ENCODE measurements at places on chromosomes 1 and 21.

- DNase-seq = no peak
Measured at GRCh38 chr1:93471911-93472310, 24.0 kb downstream of the FNBP1L start.

- DNase-seq = no peak
Measured at GRCh38 chr21:37199057-37199924, 67.8 kb downstream of the VPS26C start.

GRCh38 chr21:42793774-42794173 lies 85.6 kb downstream of the WDR4 start:
- no peak for DNase-seq

DNA sequence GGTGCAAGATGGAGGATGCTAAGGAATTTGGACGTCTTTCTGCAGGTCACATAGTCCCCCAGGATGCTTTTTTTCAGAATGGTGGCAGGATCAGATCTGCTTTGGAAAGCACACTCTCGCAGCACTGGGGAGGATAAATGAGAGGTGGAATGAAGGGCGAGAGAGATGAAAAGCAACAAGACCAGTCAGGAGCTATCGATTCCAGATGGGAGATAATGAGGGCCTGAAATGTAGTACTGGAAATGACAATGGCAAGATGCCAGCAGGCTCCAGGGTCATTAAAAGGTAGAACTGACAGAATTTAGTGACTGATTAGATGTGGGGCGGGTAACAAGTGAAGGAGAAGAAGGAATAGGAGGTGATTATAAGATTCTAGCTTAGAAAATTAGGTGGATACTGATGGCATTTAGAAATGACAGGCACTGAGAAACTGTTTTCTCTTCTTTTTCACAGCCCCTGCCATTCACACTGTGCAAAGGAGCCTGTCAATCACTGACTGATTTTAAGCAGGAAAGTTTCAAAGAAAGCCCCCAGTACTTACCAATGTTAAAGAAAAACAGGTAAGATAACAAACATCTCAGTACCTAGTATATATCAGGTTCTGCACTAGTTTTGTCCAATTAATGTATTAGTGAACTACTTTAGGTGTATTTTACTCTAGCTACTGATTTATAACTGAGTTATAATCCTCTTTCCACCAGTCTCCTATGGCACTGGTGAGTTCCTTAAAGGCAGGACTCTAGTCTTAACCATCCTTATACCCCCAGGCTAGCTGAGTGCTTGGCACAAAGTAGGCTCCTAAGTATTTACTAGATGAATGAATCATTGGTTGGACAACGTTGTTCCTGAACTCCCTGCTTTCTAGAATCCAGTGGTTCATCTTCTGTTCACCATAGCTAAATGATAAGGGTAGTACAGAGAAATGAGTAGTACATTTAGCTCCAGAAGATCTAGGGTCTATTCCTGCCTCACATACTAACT lies 9.2 kb downstream of the PIGM start:
- no peak for DNase-seq

DNA sequence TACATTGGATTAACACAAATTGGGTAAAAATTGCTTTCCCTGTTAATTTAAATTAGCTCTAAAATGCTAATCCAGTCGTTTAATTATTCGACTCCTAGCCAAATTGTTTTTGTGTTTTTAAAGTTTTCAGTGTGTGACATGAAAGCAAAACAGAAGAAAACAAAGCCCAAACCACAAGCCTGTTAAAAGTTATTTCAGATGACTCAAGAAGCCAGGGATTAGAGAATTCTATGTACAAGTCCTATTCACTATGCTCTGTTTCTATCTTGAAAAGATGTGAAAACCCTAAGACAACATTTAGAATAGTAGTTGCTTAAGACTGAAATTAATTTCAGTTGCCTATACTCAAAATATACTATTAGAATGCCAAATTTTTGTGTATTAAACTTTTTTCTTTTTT lies 294.8 kb upstream of the ADAMTS5 start:
- no peak for DNase-seq

- DNase-seq = no peak
Measured at GRCh38 chr1:80917225-80917624, 883.5 kb upstream of the ADGRL2 start.

DNA sequence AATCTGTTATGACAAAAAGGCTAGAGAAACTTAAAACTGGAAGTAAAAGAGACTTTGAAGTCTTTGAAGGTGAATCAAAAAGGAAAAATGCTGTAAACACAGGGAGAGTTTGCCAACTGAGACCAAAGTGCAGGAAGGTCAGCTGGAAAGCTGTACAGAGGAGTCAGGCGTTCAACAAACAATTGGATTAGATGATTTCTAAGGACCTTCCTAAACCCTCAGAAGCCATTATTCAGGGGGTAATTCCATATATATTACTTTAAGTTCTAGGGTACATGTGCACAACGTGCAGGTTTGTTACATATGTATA lies 156.8 kb downstream of the ZBTB18 start:
- DNase-seq = no peak

DNA sequence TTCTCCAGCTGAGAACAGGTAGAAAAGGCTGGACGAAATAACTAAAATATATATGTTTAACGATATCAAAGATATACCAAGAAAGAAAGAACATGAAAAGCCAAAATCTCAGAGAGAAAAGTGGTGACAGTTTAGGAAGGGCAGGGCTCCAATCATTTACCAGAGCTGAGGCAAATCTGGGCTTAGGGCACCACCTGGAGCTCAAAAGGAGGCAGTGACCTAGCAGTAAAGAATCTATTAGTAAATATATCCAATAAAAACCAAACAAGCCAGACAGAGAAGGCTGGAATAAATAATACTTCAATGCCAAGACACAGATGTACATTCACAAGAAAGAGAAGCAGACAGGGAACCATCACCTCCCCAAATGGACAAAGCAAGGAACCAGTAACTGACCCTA lies 43.5 kb downstream of the CHIA start:
- peak; percentile 24 for DNase-seq

DNA sequence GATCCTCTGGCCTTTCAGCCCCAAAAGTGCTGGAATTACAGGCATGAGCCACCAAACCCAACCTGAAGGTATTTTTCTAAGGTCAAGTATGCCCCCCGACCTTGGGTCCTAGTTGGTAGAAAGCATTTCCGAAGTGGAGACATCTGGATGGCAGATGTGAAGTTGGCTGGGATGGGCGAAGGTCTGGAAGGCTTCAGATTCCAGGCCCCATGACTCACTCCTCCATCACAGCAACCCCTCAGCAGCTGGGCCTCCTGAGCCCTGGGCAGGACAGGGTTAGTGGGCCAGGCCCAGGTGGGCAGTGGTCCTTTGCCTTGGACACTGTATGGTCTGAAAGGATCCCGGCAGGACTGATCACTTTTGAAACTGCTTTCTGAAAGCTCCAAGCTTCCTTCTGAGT lies 23.3 kb downstream of the NAV1 start:
- no peak for DNase-seq

DNA sequence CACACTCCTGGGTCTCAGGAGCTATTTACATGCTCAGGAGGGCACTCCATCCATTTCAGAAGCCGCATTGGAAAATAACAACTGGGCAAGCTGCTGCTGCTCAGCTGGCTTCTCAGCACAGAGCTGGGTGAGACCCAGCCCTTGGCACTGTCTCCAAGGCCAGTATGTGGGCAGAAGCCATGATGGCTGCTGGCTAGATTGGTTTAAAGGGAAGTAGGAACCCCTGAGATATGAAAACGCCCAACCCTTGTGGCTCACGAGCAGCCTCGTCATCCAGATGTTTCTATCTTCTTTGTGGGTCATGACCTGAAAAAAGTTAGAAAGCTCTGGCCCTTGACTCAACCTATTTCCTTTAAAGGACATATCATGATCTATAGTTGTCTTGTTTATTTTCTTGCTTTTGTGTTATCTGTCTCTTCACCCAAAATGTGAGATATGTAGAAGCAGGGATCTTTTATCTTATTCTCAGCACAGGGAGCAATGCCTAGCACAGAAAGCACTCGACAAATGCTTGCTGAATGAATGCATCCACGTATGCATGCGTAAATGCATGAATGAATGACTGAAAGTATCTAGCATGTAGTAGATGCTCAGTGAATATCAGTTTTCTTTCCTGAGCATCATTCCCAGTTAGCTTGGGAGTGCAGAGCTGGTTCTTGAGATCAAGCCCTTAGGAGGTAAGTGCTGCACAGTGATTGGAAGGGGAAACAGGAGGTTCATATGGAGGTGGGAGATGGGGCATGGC lies 11.6 kb downstream of the MYBPH start:
- no peak for DNase-seq

- no peak for DNase-seq
Measured at GRCh38 chr1:177981200-177981599, 11.3 kb upstream of the SEC16B start.

DNA sequence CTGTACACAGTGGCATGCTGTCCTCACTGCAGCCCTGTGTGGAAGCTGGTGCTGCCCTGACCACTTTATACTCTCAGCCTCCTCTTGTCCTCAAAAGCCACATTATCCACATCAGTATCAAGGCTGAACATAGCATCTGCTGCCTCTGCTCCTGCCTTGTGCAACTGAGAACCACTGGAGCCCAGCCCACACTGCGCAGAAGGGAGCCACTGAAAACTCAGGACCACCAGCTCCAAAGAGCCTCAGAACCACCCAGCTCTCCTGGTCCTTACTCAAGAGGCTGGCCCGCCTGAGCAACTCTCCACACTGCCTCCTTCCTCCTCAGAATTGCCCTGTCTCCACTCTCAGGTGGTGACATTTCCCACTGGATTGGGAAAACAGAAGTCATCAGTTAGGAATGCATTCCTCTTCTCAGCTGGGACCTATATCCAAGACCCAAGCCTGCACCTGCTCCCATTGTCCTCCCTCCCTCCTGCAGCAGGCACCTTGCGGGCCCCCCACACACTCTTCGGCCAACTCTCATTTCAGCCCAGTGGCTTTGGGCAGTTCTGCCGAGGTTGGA lies 7.0 kb upstream of the KISS1 start:
- DNase-seq = no peak

- no peak for DNase-seq
Measured at GRCh38 chr1:206829875-206830274, 35.5 kb upstream of the IL20 start.

- no peak for DNase-seq
Measured at GRCh38 chr1:54158071-54158470, 5.3 kb upstream of the CDCP2 start.

DNA sequence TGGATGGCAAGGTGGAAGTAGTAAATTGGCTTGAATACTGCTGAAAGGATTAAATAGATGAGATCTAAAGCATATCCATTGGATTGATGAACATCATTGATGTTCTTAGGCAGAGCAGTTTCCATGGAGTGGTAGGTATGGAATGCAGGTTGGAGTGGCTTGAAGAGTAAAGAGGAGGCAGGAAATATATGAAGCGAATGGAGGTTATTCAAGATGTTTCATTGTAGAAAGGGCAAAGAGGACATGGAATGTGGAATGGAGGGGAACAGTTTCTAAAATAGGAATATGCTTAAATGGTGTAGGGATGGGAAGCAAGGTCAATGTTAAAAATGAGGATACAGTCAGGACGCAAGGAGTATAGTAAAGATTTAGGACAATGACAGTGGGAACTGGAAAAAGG lies 6.1 kb downstream of the OSBPL9 start:
- DNase-seq = no peak

- no peak for DNase-seq
Measured at GRCh38 chr1:226676381-226676780, 62.7 kb downstream of the ITPKB start.

DNA sequence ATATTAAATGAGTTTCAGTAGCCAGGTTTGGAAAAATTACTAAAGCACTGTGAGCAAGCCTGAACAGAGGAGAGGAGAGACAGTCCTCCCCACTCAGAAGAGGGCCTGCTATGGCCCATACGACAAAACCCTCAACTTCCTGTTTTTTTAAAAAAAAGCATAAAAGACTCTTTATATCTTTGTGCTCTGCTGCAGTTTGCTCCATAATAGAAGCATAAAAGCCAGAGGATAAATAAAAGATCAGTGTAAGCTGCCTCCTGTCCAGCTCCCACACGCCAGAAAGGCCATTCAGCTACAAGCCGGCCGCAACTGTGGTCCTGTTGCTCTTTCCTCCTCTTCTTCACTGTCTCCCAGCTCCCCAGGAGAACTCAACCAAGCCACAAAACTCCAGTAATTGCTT lies 37.8 kb downstream of the NID1 start:
- no peak for DNase-seq

- no peak for DNase-seq
Measured at GRCh38 chr1:30329263-30329753, 394.1 kb downstream of the MATN1 start.

GRCh38 chr1:11470912-11471311 lies 8.0 kb upstream of the DISP3 start:
- DNase-seq = no peak

DNA sequence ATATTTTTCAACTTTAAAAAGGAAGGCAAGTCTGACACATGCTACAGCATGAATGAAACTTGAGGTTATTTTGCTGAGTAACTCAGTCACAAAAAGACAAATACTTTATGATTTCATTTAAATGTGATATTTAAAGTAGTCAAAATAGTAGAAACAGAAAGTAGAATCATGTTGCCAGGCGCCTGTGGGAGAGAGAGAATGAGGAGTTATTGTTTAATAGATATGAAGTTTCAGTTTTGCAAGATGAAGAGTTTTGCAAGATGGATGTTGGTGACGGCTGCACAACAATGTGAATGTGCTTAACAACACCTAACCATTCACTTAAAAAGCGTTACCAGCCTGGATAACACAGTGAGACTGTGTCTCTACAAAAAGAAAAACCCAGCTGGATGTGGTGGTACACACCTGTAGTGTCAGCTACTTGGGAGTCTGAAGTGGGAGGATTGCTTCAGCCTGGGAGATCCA lies 20.7 kb upstream of the ATP1A1 start:
- DNase-seq = no peak

- DNase-seq = no peak
Measured at GRCh38 chr21:35648512-35648911, 411.8 kb downstream of the SETD4 start.

GRCh38 chr1:156937883-156938282 lies 17.5 kb downstream of the LRRC71 start:
- DNase-seq = no peak

- no peak for DNase-seq
Measured at GRCh38 chr1:169115891-169116585, 9.5 kb downstream of the ATP1B1 start.

DNA sequence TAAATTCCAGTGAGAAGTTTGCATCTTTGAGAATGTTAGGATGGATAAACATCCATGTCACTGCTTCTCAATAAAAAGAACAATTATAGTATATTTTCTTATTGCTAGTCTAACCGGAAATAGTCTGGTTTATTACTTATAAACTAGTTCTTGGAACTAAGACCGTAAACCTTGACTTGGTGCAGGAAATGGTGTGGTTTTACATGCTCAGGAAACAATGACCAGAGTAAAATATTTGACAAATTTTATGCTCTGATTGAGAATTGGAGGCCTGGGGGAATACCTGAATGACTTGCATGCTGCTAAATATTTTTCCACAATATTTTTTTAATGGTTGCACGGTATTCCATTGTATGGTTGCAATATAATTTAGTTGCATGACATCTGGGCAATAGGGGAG lies 76.3 kb downstream of the XCL2 start:
- no peak for DNase-seq

GRCh38 chr1:72010094-72010431 lies 272.3 kb downstream of the NEGR1 start:
- DNase-seq = no peak

- no peak for DNase-seq
Measured at GRCh38 chr21:41749286-41749685, 17.6 kb downstream of the RIPK4 start.

- no peak for DNase-seq
Measured at GRCh38 chr1:35115459-35116383, 36.5 kb downstream of the ZMYM1 start.
